ENCODE measurements at places on chromosomes 1 and 21.

GRCh38 chr1:224894915-224895314 is 34.6 kb upstream of the DNAH14 start:
- DNase-seq, result peak; percentile 60

GRCh38 chr1:55049271-55049913 is 10.0 kb downstream of the PCSK9 start:
- no peak for DNase-seq

DNA sequence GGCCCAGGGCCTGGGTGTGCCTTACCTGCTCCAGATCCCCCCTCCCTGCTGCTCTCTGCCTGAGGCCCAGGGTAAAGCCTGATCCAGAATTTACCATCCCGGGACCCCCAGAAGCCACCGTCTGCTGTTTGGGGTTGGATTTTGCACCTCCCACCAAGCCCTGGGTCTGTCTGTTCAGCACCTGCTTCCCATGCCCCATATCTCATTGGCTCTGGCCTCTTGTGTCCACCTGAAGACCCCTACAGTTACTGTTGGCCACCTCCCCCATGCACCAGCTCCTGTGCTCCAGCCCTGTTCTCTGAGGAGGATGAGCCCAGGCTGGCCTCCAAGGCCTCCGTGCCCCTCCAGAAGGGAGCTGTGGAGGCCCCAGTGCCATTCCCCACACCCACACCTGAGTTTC is 113.9 kb downstream of the GRIK3 start:
- DNase-seq, result no peak

DNA sequence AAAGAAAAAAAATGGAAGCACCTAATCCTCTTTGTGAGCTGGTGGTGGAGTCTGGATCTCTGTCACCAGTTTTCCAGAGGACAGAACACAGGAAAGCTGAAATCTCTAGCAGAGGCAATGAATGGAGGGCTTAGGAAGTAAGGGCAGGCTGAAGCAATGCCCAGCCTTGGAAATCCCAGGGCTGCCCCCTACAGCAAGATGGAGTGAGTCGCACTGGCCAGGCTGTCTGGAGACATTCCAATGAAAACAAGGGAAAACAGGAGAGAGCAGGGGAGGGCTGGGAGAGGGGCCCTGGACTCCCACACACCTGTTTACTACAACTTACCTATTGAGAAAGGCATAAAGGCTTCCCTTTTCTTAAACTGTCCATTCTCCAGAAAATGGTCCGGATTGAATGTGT is 25.9 kb downstream of the CYP2J2 start:
- DNase-seq, result no peak

DNA sequence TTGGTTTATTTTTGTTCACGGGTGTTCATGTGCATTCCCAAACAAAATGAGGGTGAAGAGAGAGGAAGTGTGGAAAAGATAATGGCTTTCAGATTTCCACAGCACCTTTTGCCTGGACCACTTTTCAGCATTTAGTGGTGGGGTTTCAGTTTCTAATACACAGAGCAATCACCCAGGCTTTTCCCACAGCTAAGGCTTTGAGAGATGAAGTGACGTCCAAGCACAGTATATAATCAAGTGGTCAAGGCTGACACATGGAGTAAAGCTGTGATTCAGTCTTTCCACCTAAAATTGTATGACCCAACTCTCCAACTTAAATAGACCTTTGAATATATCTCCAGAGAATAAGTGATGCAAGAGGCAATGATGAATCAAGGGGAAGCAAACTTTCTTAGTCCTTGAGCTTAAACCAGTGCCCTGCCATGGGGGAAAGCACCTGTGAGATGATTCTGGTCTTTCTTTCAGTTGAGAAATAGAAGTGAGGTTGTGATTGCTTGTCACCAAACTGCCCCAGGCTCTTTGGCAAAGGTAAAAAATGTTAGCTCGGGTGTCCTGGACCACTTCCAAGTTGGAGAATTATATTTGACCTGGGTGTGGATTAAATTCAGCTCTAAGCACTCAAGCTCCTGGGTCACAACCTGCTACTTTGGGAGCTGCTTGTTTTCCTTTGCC is 2.4 kb upstream of the PIK3R3 start:
- no peak for DNase-seq

DNA sequence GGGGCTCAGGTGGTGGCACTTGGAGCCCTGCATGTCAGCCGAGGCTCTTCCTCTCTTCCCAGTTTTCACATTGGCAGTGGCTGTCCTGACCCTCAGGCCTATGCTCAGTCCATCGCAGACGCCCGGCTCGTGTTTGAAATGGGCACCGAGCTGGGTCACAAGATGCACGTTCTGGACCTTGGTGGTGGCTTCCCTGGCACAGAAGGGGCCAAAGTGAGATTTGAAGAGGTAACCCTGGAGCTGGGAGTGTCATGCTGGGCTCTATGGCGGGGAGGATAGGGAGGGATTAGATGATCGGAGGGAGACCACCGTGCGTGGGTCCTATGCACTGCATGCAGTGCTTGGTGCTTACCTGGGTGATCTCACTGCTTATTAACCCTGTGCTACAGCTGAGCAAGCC is 13.5 kb downstream of the AZIN2 start:
- DNase-seq, result no peak

DNA sequence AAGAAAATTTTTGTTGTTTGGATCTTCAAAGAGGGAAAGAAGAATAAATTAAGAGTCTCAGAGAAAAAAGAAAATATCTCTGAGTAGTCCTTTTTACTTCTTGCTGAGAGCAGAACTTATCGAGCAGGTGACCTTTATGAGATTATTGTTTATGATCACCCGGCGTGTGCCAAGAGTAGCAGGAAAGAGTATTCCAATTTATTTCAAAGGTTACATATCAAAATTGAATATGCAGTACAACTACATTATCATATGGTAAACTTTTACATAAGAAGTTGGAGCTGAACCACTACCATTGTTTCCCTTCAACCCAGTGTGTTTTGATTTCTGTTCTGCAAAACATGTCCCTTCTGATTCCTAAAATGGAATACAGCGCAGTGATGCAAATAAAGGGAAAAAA is 204.3 kb upstream of the SNX7 start:
- DNase-seq, result no peak

DNA sequence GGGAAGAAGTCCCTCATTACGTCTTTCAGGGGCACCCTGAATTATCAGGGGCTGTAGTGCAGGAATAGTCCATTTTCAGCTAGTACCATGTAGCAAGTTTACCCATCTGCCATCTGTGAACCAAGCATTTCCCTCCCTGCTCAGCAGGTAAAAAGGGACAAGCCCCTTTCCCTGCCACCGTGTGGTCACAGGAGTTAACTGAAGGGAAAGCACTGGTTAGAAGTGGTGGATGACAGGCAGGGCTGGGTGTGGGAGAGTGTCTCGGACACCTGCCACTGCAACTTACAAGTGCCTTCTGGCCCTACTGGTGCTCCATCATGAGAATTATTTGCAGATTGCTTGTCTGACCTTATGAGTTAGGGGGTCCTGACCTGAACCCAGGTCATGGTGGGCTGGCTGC is 32.0 kb upstream of the IGSF5 start:
- no peak for DNase-seq

DNA sequence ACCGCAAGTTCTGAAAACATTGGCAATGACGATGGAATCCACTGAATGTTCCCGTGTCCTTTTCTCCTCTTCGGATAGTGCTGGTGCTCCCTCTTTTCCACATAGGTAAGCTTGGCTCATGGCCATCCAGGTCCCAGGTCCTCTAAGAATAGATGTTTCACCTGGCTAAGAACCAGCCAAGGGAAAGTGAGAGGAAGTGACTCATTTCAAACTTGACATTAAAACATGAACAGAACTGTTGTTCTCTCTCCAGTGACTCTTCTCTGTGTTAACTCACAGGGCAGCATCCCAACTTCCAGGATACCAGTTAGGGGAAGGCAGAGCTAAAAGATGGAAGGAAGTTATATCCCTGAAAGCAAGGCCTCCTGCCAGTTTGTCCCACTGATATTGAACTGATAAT is 493.8 kb upstream of the CHRM3 start:
- DNase-seq, result no peak

DNA sequence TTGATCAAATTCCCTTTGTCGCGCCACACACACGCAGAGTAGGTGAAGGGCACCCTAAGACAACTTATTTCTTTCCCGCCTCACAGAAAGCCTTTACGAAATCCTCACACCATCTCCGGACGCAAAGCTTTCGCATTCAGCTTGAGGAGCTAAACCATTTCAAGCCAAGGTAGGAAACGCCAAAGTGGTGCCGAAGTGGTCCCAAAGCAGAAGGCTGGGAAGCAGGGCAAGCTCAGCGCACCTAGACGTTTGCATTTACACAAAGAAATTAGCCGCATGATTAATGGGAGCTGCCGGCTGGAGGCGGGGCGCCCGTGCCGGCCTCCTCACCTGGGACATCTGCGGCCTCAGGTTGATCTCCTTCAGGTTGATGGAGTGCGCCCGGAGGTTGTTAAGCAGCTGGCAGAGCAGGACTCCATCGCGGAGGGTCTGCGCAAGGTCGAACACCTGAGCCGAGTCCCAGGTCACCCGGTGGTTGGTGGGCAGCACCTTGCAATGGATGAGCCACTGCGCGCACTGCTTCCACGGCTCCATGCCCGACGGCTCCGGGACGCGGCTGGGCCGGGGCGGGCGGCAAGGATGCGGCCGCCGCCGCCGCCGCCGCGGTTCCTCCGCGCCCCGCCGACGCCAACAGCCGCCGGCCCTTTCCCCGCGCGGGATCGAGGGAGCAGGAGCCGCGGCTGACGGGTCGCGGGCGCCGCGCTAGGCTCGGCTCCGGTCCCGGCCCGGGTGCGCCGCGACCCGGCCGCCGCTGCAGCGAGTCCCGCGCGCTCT is 457 bp downstream of the VAV3 start:
- peak; percentile 48 for DNase-seq

GRCh38 chr1:203450479-203451149 is 25.0 kb upstream of the PRELP start:
- DNase-seq, result no peak

- no peak for DNase-seq
These were observed 423.9 kb upstream of the USP24 start for GRCh38 chr1:55639051-55639450.

- DNase-seq, result no peak
These were observed 19.2 kb upstream of the COL24A1 start for GRCh38 chr1:86175756-86176155.

DNA sequence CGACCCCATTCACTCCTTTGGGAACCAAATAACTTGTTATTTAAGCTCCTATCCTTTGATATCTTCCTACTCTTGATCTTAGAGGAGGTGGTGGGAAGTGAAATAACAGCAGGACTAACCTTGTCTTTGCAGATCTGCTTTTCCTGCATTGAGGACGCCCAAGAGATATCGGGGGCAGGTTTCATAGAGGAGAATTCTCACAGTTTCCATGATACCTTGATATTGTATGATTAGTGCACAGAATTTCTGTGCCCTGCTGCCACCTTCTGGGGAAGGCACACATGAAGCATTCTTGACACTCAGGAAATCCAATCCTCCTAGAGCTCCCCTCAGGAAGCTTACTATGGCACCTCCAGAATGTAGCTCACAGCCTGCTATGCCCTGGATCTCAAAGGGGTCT is 1.6 kb downstream of the CD1B start:
- peak; percentile 47 for DNase-seq

DNA sequence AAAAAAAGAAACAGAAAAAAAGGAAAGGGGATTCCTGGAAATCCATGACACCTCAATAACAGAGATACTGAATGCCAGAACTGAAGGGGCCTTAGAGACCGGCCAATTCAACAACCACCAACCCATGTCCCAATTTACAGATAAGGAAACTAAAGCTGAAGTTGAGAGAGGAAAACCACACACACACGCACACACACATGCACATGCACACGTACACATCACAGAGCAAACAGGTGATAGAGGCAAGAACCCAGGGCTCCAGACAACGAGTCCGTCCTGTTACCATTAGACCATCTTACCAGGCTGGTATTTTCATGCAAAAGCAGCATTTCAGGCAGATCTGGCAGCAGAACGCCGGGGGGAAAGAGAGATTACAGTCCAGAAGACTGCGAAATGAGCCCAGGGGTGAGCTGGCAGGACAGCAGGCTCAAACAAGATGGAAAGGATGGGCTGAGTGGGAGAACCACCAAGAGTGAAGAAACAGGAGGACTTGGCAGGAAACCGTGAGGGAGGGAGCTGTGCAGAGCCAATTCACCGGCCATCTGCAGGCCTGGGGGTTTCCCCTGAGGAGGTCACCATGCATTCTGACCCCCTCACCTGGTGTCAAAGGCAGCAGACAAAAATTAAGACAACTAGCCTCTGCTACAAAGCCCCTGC is 43.5 kb downstream of the PAFAH2 start:
- no peak for DNase-seq

GRCh38 chr21:25326181-25326580 is 281.1 kb downstream of the MRPL39 start:
- DNase-seq, result no peak

DNA sequence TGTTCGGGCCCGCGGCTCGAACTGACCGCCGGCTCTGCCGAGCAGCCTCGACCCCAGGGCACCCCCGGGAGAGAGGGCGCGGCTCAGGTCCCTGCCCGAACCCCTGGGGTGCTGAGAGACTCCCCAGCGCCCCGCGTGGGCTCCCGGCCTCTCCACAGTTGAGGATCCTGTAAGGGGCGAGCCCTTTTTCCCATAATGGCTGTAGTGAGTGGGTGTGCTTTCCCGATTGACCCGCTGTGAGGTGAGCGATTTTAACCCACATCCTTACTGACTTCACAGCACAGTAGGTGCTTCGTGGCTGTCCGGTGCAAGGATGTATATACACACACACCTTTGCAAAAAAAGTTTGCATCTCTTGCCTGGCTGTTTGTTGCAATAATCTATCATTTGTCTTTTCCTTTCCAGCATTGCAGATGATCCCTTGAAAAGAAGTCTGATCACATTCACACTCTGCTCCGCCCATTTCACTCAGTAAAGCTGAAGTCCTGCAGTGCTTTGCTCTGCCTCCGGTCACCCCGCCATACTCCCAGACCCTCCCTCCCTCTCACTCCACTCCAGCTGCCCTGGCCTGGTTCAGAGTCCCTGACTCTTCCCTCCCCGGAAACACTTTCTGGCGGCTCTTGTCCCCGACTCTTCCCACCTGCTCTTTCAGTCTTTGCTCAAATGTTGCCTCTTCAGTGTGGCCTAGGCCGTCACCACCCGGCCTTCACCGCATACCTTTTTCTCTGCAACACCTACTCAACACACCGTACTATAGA is 955 bp upstream of the UBE2G2 start:
- DNase-seq, result peak; percentile 58

DNA sequence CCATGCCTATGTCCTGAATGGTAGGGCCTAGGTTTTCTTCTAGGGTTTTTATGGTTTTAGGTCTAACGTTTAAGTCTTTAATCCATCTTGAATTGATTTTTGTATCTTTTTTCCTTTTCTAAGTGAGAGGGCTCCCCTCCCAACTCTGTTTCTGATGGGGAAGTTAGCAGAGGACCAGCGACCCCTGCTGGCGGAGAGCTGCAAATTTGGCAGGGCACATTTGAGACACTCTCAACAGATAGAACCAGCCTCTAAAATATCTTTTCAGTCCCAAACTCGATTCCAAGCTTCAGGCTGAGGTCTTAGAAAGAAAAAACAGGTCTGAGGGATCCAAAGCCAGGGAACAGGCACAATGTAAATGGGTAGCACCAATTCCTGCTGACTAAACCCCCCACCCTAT is 32.5 kb downstream of the LRRC3 start:
- peak; percentile 1 for DNase-seq

- DNase-seq, result no peak
These were observed 53.6 kb downstream of the ACBD3 start for GRCh38 chr1:226132728-226133503.

Data from Kasumi-1 (cell line).